ENCODE measurements at places on chromosomes 6 and 20.

GRCh38 chr6:83038246-83038645 lies 27.4 kb downstream of the UBE3D start:
- H3K27me3 ChIP-seq: no peaks in the 10 kb centered on the region
- peaks cover 5% of the 10 kb centered on the region for H3K36me3 ChIP-seq
- H3K4me3 ChIP-seq: no peak overlapping the region
- no peaks in the 10 kb centered on the region for H3K4me1 ChIP-seq

DNA sequence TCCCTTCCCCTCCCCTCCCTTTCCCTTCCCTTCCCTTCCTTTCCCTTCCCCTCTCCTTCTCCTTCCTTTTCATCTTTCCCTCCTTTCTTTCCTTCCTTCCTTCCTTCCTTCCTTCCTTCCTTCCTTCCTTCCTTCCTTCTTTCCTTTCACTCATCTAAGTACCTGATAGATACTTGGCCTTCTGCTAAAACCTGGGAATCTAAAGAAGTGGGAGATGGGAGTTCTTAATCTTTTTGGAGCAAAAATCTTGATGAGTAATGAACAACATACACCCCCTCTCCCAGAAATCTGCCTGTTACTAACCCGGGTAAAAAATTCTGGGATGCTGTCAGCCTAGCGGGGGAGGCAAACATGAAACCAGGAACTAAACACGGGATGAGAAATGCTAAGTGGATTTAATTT lies 100.7 kb downstream of the VEGFA start:
- no peak overlapping the region for H3K4me3 ChIP-seq
- H3K27ac ChIP-seq: no peak overlapping the region
- no peaks in the 10 kb centered on the region for H3K36me3 ChIP-seq

- no peak overlapping the region for H3K27ac ChIP-seq
- no peaks in the 10 kb centered on the region for H3K27me3 ChIP-seq
- H3K4me3 ChIP-seq: no peak overlapping the region
- DNase-seq: peak; percentile 61
- H3K36me3 ChIP-seq: no peaks in the 10 kb centered on the region
Observed at GRCh38 chr20:10984913-10985312, 311.1 kb upstream of the JAG1 start.

DNA sequence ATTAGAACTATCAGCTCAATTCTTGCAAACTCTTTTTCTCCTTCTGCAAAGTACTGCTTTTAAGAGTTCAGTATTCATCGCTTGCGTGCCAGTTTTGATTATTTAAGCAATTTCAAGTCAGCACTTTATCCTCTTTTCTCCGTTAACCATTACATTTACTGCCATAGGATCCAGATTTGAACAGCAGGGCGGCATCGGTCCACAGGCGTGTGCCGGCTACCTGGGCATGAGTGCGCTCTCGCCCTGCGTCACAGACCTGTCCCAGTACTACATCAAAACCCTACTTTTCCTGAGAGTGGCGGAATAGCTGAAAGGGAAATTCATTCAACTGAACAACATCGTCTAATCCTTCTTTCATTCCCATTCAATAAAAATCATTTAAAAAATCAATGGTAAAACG lies 53.4 kb downstream of the MYLK4 start:
- no peaks in the 10 kb centered on the region for H3K27me3 ChIP-seq
- no peak for DNase-seq
- H3K27ac ChIP-seq: no peak overlapping the region
- H3K36me3 ChIP-seq: no peaks in the 10 kb centered on the region
- H3K4me1 ChIP-seq: no peaks in the 10 kb centered on the region

- DNase-seq: peak; percentile 43
- peak overlapping the region; percentile 88 for H3K27ac ChIP-seq
- no peak overlapping the region for H3K4me3 ChIP-seq
- peaks cover 51% of the 10 kb centered on the region for H3K4me1 ChIP-seq
- H3K36me3 ChIP-seq: peaks cover 53% of the 10 kb centered on the region
Observed at GRCh38 chr6:31661262-31662123, 915 bp upstream of the C6orf47 start.

GRCh38 chr6:23089981-23090380 lies 520.6 kb downstream of the HDGFL1 start:
- H3K36me3 ChIP-seq: no peaks in the 10 kb centered on the region
- H3K27me3 ChIP-seq: no peaks in the 10 kb centered on the region
- no peak for DNase-seq
- no peaks in the 10 kb centered on the region for H3K4me1 ChIP-seq

GRCh38 chr20:40952136-40952535 lies 76.5 kb upstream of the TOP1 start:
- no peaks in the 10 kb centered on the region for H3K27me3 ChIP-seq
- H3K4me3 ChIP-seq: no peak overlapping the region
- no peak overlapping the region for H3K27ac ChIP-seq
- no peaks in the 10 kb centered on the region for H3K36me3 ChIP-seq

- H3K4me3 ChIP-seq: no peak overlapping the region
- H3K4me1 ChIP-seq: no peaks in the 10 kb centered on the region
- no peak overlapping the region for H3K27ac ChIP-seq
- no peak for DNase-seq
Observed at GRCh38 chr6:42028234-42029061, 21.9 kb upstream of the TAF8 start.

GRCh38 chr20:45611054-45611453 lies 18.5 kb upstream of the WFDC10A start:
- no peaks in the 10 kb centered on the region for H3K36me3 ChIP-seq
- no peak for DNase-seq

GRCh38 chr6:45724511-45724910 lies 291.1 kb downstream of the CLIC5 start:
- H3K36me3 ChIP-seq: no peaks in the 10 kb centered on the region
- no peak overlapping the region for H3K4me3 ChIP-seq
- peak; percentile 13 for DNase-seq
- H3K27me3 ChIP-seq: no peaks in the 10 kb centered on the region
- no peak overlapping the region for H3K27ac ChIP-seq

DNA sequence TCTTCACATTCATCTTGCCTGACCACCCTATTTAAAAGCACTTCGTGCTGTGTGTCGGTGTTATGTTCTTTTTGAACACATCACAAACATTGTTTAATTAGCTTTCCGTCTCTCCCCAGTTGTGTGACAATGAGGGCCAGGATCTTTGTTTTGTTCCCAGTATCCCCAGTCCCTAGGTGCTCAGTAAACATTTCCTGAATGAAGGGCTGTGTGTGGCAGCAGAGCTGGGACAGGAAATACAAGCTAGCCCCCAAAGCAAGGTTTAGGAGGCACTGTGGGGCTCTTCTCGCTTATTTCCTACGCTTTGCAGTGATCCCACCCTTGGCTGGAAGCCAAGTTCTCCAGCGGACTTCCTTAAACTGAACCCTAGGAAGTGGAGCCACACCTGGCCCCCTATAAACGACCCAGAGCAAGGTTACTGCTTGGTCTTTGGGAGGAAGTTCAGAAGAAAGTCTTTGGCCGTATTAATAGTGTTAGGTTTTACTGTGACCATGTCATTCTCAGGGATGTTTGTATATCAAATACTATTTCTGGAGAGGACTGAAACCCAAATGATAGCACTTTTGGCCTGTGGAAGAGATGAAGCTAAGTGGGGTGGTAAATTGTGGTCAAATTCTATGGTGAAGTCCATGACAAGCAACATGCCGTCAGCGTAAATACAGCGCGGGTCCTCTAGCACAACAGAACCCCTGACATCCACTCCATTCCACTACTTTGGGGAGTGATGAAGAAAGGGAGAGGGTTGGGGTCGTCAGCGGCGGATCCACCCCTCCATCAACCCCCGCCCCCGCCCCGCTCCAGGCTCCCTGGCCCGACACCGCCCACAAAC lies 570 bp upstream of the FANCE start:
- no peak for DNase-seq
- H3K27me3 ChIP-seq: no peaks in the 10 kb centered on the region
- no peak overlapping the region for H3K27ac ChIP-seq

DNA sequence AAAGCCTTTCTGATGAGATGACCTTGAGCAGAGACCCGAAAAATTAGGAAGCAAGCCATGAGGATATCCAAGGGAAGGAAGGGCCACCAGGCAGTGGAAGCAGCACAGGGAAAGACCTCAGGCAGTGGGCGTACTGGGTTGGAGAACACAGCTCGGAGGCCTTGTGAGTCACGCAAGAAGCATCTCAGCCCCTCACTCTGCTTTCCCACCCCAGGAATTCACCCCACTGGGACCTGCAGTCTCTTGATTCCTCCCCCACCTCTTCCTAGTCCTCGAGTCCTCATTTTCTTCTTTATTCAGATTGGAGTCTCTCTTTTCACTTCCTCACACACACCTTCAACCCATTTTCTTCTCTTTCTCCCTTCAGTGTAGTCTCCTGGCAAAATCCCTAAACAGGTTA lies 27.0 kb downstream of the RPRD1B start:
- no peaks in the 10 kb centered on the region for H3K4me1 ChIP-seq
- H3K36me3 ChIP-seq: peaks cover 6% of the 10 kb centered on the region
- no peak overlapping the region for H3K4me3 ChIP-seq
- H3K27ac ChIP-seq: no peak overlapping the region

GRCh38 chr6:124026694-124027093 lies 223.0 kb downstream of the NKAIN2 start:
- H3K36me3 ChIP-seq: no peaks in the 10 kb centered on the region
- no peaks in the 10 kb centered on the region for H3K27me3 ChIP-seq
- H3K4me1 ChIP-seq: no peaks in the 10 kb centered on the region
- H3K27ac ChIP-seq: no peak overlapping the region
- no peak for DNase-seq

GRCh38 chr6:13668291-13668928 lies 43.2 kb downstream of the RANBP9 start:
- no peaks in the 10 kb centered on the region for H3K36me3 ChIP-seq
- H3K27me3 ChIP-seq: no peaks in the 10 kb centered on the region
- H3K27ac ChIP-seq: no peak overlapping the region
- no peak for DNase-seq
- peaks cover 3% of the 10 kb centered on the region for H3K4me1 ChIP-seq

GRCh38 chr6:87071683-87072082 lies 23.2 kb downstream of the CGA start:
- H3K4me3 ChIP-seq: no peak overlapping the region
- H3K27ac ChIP-seq: no peak overlapping the region
- H3K4me1 ChIP-seq: peaks cover 8% of the 10 kb centered on the region
- DNase-seq: no peak
- H3K27me3 ChIP-seq: no peaks in the 10 kb centered on the region
- no peaks in the 10 kb centered on the region for H3K36me3 ChIP-seq

DNA sequence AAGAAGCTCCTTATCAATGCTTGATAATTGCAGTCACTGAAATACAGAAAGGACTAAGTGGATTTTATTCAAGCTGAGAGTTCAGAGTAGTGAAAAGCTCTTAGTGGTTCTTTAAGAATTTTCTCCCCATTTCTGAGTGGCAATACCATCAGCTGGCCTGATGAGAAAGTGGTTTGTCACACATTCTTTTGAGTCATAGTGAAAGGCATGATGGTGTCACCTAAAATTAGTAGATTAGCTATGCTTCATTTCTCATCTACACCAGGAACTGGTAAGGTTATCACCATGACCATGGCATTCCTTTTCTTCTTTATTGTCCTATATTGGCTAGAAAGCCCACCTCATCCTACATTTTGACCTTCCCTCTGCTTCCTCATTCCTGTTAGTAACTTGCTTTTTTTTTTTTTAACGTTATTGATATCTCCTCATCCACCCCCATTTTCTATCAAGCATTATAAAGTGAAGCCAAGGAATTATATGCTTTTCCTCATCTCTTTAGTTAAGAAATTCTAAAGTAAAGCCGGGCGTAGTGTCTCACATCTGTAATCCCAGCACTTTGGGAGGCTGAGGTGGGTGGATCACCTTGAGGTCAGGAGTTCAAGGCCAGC lies 67.4 kb upstream of the LOC128125822 start:
- H3K27me3 ChIP-seq: no peaks in the 10 kb centered on the region
- H3K36me3 ChIP-seq: no peaks in the 10 kb centered on the region
- no peak overlapping the region for H3K4me3 ChIP-seq
- H3K27ac ChIP-seq: no peak overlapping the region
- peaks cover 22% of the 10 kb centered on the region for H3K4me1 ChIP-seq

DNA sequence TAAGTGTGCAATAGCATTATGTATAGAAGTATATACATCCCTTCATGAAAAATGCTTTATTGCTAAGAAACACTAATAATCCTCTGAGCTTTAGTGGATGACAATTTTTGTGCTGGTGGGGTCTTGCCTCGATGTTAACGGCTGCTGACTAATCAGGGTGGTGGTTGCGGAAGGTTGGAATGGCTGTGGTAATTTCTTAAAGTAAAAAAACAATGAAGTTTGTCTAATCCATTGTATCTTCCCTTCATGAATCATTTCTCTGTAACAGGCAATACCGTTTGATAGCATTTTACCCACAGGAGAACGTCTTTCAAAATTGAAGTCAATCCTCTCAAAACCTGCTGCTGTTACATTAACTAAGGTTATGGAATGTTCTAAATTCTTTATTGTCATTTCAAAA lies 816.5 kb upstream of the GJE1 start:
- no peaks in the 10 kb centered on the region for H3K4me1 ChIP-seq
- H3K36me3 ChIP-seq: no peaks in the 10 kb centered on the region
- no peak for DNase-seq

DNA sequence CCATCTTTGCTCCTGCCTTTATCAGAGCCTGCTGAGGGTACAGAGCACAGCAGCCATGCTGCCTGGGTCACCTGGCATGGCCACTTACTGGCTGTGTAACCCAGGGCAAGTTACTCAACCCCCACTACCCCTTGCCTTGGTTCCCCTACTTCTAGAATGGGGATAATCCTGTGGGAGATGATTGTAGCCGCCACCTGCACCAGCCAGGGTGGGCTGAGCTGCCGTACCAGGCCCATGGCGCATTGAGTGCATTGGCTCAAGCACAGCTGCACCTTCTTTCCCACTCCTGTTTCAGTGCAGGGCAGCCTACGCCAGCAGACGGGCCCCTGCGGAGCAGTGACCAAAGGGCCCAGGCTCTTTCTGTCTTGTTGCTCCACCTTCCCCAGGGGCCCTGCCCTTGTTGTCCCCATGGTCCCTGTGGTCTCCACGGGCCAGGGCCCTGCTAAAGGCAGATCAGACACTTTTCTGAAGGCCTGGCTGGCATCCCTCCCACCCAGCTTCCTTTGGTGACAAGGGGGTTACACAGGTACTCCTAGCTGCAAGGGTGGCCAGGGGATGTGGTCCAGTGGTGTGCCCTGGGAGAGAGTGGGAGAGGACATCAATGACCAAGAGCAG lies 159.4 kb upstream of the MLN start:
- H3K4me3 ChIP-seq: no peak overlapping the region
- no peaks in the 10 kb centered on the region for H3K4me1 ChIP-seq
- H3K36me3 ChIP-seq: no peaks in the 10 kb centered on the region
- H3K27ac ChIP-seq: no peak overlapping the region
- peaks cover 2% of the 10 kb centered on the region for H3K27me3 ChIP-seq
- DNase-seq: no peak

GRCh38 chr6:139882977-139883728 lies 508.7 kb upstream of the CITED2 start:
- H3K4me3 ChIP-seq: no peak overlapping the region
- H3K27ac ChIP-seq: peak overlapping the region; percentile 26
- no peaks in the 10 kb centered on the region for H3K27me3 ChIP-seq
- no peaks in the 10 kb centered on the region for H3K36me3 ChIP-seq
- H3K4me1 ChIP-seq: peaks cover 15% of the 10 kb centered on the region

- peaks cover 21% of the 10 kb centered on the region for H3K36me3 ChIP-seq
- H3K4me3 ChIP-seq: no peak overlapping the region
- no peaks in the 10 kb centered on the region for H3K4me1 ChIP-seq
- no peak overlapping the region for H3K27ac ChIP-seq
- no peaks in the 10 kb centered on the region for H3K27me3 ChIP-seq
Observed at GRCh38 chr20:3551681-3552434, 81.0 kb downstream of the ATRN start.

GRCh38 chr20:49230561-49231133 lies 11.4 kb downstream of the DDX27 start:
- peak; percentile 80 for DNase-seq
- H3K4me1 ChIP-seq: peaks cover 4% of the 10 kb centered on the region
- no peak overlapping the region for H3K4me3 ChIP-seq
- no peaks in the 10 kb centered on the region for H3K27me3 ChIP-seq

GRCh38 chr6:31114541-31114878 lies at the start of gene PSORS1C1:
PSORS1C1 (plus strand) TSS chr6:31114800; CDS start chr6:31129633, 14,833 bp downstream.
- DNase-seq: peak; percentile 95
- H3K27me3 ChIP-seq: no peaks in the 10 kb centered on the region
- no peak within 1 kb of the TSS for H3K4me3 ChIP-seq
- H3K4me1 ChIP-seq: peaks cover 3% of the 10 kb centered on the region
- H3K36me3 ChIP-seq: no peaks in the 10 kb centered on the region
- H3K27ac ChIP-seq: peak within 1 kb of the TSS; percentile 52

Measured in small intestine (tissue), 16 donors.